ENCODE measurements at places on chromosomes 7 and 10.

DNA sequence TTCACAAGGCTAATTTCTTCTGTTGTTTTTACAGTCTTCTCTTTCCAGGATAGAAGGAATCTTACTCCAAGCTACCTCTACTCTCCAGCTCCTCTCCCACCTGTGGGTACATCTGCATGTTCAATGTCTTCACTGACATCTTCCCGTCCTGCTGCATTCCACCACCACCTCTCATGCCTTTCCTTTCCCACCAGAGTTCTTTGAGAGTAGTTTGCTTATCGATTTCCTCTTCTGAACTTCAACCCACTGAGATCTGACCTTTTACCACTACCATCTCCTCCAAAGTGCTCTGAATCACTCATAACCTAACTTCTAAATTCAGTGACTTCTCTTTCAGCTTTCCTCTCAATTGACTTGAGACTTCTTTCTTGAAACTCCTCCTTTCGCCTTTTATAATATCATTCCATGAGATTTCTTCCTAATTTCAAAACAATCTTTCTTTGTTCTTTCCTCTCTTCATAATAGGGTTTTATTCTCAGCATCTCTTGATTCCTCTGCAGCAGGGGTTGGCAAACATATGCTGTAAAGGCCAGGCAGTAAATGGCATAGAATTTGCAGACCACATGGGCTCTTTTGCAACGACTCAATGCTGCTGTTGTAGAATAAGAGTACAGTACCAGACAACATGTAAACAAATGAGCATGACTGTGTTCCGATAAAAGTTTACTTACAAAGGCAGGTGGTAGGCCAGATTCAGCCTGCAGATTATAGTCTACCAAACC lies 22.1 kb downstream of the ACSL5 start:
- no peak for DNase-seq

GRCh38 chr7:21108182-21108581 lies 319.7 kb upstream of the SP4 start:
- no peak for DNase-seq

DNA sequence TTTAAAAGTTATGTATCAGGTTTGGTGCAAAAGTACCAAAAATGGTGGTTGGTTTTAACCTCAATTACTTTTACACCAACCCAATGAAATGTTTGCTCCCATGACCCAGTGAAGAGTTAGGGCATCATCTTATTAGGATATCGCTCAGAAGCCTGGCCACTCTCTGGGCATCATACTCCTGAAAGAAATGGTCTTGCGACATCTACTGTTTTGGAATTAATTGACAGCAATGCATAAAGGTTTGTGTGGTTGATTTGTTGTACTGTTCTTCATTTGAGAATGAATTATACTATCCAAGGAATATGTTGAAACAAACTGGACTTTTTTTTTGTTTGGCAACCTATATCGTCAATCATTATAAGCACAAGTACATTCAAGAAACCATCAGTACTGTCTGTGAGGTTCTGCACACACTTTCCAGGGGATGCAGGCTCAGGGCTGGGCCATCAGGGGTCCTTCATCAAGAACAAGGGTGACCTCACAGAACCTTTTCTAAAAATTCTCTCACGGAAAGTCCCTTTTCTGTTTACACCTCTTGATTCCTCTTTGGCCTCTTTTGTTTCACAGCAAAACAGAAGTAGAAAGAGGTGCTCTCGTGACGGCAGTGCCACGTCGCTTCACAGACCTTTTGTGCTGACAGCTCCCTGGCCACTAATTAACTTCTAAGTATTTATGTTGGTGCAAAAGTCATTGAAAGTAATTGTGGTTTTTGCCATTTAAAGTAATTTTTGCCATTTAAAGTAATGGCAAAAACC lies 117.2 kb upstream of the KLF6 start:
- peak; percentile 52 for DNase-seq

DNA sequence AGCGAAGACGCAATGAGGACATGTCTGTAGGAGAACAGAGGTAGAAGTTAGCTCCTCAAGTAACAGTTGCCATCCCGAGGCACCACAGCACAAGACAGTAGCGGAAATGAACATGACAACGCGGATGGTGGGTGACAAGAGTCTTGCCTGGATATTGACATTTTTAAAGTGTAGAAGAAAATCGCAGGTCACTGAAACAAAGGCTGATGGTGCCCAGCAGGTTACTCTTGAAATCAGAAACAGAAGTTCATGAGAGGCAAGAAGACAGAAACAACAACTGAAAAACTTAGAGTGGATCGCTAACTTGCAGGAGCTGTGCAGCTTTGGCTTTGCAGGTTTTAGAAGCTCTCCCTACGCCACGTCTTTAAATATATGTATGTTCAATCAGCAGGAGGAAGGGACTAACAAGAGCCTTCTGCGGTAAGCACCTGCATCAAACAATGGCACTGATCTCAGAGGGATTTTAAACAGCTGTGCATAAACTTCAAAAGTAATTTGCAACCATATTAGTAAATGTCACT lies 1.8 kb downstream of the PRKCQ start:
- DNase-seq: peak; percentile 72

GRCh38 chr7:131897016-131897789 lies 340.8 kb upstream of the PODXL start:
- DNase-seq: no peak

DNA sequence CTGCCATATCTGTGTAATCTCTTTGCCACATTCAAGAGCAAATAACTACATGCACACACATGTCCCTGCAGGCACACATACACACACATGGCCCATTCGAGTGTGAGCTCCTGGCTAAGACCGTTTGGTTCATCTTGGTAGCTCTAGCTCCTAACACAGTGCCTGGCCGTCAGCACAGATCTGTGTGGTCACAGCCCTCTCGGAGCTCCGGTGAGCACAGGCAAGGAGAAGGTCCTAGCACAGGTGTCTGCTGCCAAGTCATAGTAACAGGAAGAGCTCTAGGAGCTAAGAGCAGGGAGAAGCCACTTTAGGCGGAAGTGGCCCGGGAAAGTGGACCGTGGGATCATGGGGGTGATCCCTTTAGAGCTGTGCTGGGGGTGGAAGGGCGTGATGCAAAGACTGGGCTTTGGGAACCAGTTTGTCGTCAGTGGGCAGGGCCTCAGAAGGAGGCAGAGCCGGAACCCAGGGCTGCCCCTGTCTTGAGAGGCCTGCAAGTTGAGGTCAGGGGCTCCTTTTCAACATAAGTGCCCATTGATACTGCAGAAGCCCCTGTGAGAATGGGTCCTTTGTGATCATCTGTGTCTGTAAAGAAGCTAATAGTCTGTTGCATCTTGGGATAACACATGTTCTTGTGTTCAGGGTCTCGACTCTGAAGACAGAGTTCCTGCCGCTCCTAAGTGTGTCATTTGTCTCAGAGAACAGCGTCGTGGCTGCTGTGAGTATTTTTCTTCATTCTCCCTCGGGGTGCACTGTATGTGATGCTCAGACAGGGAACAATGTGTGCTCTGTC lies 16.6 kb upstream of the ARPC1B start:
- no peak for DNase-seq

- no peak for DNase-seq
Observed at GRCh38 chr7:156836443-156836842, 56.5 kb downstream of the LMBR1 start.

GRCh38 chr7:132430041-132430855 lies 146.0 kb downstream of the PLXNA4 start:
- no peak for DNase-seq

GRCh38 chr7:130938661-130939060 lies 204.7 kb upstream of the KLF14 start:
- no peak for DNase-seq

- DNase-seq: no peak
Observed at GRCh38 chr7:158281441-158281840, 306.2 kb downstream of the PTPRN2 start.

DNA sequence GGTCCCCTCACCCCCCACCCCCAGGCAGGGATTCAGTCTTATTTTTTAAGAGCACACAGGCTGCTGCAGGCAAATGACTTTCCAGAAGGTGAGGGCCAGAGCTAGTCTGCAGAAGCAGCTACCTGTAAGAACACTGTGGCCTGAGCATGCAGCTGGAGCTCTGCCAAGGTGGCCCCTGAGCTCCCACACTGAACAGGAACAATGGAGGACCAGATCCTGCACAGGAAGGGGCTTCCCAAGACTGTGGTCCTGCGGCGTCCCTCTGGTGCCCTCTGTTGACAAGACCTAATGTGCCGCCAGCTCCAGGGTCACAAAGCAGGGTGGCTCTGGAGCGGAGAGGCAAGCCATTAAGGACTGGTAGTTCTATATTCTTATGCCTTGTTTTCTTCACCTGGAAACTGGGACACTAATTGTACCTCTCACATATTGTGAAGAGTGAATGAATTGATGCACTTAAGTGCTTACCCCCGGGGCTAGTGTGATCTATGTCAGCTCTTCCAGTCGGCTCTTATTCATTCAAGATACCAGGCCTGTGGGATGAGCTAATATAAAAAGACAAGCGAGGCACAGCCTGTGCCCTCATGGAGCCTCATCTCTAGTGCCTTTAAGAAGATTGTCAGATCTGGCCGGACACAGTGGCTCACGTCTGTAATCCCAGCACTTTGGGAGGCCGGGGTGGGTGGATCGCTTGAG lies 8.0 kb upstream of the BEND7 start:
- no peak for DNase-seq

- no peak for DNase-seq
Observed at GRCh38 chr10:945778-946177, 14.3 kb upstream of the LARP4B start.

DNA sequence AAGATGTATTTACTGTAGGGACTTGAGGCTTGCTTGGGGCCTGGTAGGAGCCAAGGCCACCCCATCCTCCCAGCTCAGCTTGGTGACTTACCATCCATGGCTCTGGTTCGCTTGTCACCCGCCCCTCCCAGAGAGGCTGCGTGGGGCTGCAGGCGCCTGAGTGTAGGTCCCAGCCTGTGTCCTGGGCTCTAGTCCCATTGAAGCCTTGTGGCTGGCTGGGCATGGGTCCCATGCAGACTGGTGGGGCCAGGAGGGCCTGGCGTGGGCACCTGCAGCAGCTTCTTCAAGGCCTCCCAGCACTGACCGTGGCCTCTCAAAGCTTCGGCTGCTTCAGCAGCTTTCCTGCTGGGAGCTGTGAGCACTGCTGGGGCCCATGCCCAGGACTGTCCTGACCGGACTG lies 118.1 kb downstream of the INPP5A start:
- no peak for DNase-seq

DNA sequence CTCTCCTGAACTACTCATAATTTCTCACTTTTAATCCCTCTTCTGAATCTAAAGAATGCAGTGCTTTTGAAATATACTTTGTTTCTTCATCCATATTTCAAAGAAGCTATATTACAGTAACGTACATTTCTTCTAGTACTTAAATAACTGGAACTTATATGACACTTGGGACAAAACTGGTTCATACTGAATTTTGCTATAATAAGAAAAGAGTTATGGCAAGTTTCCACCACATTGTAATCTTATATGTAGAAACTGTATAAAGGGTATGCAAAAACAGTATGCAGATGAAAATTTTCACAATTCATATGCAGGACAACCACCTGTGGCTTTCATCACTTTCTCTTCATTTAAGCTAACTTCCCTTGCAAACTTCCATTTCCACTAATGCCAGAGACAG lies 785.7 kb downstream of the CNTNAP2 start:
- no peak for DNase-seq

- DNase-seq: no peak
Observed at GRCh38 chr10:19728376-19728775, 87.9 kb upstream of the PLXDC2 start.

GRCh38 chr10:32412499-32412853 lies 33.5 kb upstream of the CCDC7 start:
- DNase-seq: no peak

GRCh38 chr10:11663763-11664555 lies 52.5 kb upstream of the USP6NL start:
- DNase-seq: no peak

- no peak for DNase-seq
Observed at GRCh38 chr7:43747328-43748105, 11.0 kb upstream of the BLVRA start.

- DNase-seq: no peak
Observed at GRCh38 chr7:4714161-4714700, 32.1 kb downstream of the FOXK1 start.

- no peak for DNase-seq
Observed at GRCh38 chr7:112116894-112117293, 89.3 kb downstream of the DOCK4 start.

- DNase-seq: no peak
Observed at GRCh38 chr10:77433546-77433945, 204.1 kb downstream of the KCNMA1 start.

DNA sequence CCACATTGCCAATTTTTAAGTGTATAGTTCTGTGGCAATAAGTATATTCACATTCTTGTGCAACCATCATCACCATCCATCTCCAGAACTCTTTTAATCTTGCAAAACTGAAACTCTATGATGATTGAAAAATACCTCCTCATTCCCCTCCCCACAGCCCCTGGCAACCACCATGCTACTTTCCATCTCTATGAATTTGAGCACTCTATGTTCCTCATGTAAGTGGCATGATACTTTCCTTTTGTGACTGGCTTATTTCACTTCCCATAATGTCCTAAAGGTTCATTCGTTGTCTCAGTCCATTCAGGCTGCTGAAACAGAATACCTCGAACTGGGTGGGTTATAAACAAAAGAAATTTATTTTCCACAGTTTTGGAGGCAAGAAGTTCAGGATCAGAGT lies 23.4 kb upstream of the EGR2 start:
- no peak for DNase-seq

- no peak for DNase-seq
Observed at GRCh38 chr10:44309939-44310761, 74.7 kb downstream of the CXCL12 start.

DNA sequence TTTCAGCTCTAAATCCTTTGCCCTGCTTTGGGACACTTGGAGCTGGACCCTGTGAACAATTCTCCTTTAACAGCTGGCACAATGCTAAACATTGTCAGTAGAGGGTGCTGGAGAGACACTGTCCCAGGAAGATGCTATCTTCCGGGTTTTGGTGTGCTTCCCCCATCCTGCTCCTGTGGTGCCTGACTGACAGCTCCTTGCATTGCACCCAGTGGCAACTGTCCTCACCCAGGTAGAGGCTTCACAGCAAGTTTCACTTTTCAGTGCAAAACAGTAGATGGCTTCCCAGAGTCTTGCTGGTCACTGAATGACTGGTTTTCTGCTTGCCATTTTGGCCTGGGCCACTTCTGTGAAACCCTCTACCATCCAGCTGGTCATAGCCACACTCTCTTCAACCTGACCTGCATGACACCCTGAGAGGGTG lies 77.3 kb downstream of the CDC14C start:
- no peak for DNase-seq

DNA sequence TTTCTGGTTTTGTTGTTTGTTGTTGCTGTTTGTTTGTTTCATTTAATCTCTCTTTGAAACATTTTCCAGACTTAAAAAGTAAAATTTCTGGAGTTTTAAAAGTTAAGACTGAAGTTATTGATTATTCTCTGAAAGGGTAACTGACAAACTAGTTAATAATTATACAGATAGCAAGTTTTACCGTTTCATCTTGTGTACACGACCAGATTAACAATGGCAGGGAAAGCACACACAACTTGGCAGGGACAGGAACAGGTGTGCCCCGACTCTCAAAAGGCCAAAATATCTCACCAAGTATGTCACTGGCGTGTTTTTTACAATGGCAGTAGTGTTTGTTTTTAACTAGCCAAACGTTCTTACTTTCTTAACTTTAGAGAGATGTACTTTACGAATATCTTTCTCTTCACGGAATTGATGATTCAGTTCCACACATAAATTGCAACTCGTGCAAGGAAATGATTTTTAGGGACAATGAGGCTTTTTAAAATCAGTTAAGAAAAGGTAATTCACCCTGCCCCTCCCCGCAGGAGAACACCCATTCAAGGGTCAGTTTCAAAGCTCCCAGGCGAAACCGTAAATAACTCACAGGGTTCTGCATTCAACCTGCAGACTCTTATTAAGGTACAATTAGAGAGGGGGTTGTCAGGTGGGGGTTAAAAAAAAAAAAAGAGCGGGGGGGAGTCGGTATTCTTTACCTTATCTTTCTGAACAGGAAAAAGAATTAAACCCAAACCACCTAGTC lies 3.5 kb downstream of the CTBP2 start:
- no peak for DNase-seq

All from CD8-positive, alpha-beta T cell (primary cell).